ENCODE measurements at places on chromosomes 1 and 21.

DNA sequence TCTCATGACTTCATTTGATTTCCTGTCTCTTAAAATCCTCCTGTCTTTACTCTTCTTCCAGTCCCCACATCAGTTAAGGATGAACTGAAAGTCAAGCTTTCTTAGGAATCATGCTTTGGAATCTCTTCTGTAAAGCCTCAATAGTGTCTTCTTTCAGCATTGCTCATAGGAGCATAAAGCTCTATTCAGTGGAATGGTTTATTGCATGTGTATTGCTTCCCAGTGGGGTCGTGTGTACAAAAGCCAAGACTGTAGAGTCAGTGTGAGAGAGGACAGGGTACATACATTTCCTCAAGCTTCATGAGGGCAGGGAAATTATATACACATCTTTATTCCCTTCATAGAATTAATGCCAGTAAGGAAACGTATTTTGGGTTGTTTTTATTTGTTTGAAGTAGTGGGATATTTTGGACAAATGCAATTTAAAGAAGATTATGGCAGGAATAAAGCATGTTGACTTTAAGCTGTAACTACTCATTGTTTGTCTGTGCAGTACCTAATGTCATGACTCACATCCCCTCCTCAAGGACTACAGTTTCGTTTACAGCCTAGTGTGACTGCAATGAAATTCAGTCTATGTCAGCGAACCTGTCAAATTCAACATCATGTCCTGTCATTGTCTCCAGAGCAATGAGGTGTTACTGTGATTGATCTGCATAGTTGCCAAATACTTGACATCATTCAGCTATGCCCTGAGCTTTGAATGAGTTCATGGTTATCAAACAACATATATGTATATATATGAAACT lies 2164.2 kb downstream of the NCAM2 start:
- no peaks in the 10 kb centered on the region for H3K4me1 ChIP-seq
- no peak overlapping the region for H3K27ac ChIP-seq
- no peaks in the 10 kb centered on the region for H3K27me3 ChIP-seq

DNA sequence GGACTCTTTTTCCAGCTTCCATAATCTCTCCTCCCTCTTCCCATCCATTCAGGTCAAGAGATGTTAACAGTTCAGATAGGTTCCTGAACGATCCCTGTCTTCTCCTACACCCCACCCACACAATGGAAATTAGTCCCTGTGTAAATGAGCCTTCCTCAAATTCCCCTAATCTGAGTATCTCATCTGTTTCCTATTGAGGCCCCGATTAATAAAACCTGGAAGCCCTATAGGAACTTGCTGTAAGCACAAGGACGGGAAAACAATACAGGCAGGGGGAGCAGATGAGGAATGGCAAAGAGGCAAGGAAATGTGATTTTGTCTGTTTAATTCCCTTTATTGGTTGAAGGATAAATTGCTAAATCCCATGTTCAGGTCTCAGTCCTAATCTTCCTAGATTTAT lies 7.1 kb upstream of the GPX7 start:
- no peak for DNase-seq
- no peak overlapping the region for H3K27ac ChIP-seq
- H3K27me3 ChIP-seq: no peaks in the 10 kb centered on the region
- no peak overlapping the region for H3K4me3 ChIP-seq

GRCh38 chr1:13732971-13733667 lies 33.1 kb downstream of the PRDM2 start:
- no peaks in the 10 kb centered on the region for H3K36me3 ChIP-seq
- no peak overlapping the region for H3K4me3 ChIP-seq
- no peak overlapping the region for H3K27ac ChIP-seq
- H3K27me3 ChIP-seq: no peaks in the 10 kb centered on the region
- H3K4me1 ChIP-seq: no peaks in the 10 kb centered on the region
- no peak for DNase-seq

DNA sequence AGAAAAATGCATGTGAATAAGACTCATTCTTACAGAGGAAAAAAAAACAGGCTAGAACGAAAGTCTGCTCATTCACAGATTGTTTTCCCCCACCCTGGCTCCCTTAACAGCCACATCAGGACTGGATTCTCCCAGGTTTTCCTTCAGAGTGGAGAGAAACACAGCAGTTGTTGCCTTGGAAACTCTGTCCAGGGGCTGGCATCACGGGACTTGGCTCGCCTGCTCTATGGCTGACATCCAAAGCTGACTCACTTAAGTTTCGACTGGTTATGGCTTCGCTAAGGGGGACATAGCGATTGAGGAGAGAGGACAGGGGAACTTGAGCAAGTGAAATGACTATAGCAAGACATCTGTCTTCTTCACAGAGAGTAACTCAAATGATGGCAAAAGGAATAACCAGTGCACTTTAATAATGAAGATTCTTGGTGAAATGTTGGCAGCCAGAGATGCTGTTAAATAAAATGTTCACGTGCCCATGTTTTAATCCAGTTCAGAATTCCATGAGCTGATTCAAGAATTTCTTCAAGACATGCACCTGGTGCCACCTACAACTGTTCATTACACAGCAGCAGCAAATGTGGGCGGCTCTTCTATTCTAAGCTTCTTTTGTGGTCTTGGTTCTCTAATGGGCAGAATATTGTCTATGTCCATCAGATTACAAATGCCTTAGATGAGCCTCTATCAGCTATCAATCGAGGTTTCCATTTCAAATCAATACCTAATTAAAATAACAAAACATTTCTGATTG lies 21.8 kb downstream of the MIS18A start:
- no peaks in the 10 kb centered on the region for H3K27me3 ChIP-seq
- DNase-seq: peak; percentile 82
- peak overlapping the region; percentile 65 for H3K27ac ChIP-seq
- H3K4me3 ChIP-seq: no peak overlapping the region

DNA sequence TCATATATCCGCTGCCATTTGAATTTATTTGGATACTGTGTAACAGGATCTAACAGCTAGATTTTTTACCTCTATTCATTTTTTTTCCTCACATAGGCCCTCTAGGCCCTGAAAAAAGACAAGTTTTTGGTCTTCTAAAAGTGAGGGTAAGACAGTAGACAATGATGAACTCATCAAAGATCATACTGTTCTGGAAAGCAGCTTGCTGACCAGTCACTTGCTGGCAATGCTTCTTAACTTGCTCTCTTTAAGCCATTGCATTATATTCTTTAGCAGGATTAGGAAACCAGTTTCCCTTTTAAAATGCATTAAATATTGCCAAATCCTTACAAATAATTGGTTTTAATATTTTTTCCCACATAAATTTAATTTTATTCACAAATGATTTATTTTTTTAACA lies 65.5 kb downstream of the SYT14 start:
- no peak for DNase-seq
- no peak overlapping the region for H3K27ac ChIP-seq
- no peaks in the 10 kb centered on the region for H3K4me1 ChIP-seq
- H3K4me3 ChIP-seq: no peak overlapping the region
- H3K36me3 ChIP-seq: no peaks in the 10 kb centered on the region
- H3K27me3 ChIP-seq: no peaks in the 10 kb centered on the region

- H3K27ac ChIP-seq: no peak overlapping the region
- peaks cover 10% of the 10 kb centered on the region for H3K4me1 ChIP-seq
- no peak overlapping the region for H3K4me3 ChIP-seq
Observed at GRCh38 chr1:111751906-111752575, 3.7 kb upstream of the DDX20 start.

DNA sequence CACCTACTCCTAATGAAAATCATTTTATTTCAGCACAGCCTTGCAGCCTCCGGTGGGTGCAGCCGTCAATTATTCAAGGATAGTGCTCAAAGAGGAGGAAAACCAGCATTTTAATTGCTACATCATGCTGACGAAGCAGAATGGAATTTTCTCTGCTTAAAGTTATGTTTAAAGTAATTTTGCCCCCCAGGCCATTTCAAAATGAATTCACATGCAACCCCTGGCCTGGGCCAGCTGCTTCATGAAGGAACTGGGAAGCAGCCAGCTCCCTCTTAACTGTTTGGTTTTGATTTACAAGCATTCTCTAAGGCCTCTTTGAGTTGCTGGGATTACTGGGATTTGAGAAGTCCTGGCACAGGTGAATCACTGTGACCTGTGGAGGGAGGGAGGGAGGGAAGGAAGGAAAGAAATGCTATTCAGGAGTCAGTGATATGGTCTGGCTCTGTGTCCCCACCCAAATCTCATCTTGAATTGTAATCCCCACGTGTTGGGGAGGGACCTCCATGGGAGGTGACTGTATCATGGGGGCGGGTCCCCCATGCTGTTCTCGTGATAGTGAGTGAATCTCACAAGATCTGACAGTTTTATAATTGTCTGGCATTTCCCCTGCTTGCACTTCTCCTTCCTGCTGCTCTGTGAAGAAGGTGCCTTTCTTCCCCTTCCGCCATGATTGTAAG lies 66.0 kb downstream of the PGBD5 start:
- no peak overlapping the region for H3K27ac ChIP-seq
- DNase-seq: no peak
- H3K4me1 ChIP-seq: no peaks in the 10 kb centered on the region
- H3K36me3 ChIP-seq: peaks cover 19% of the 10 kb centered on the region
- no peak overlapping the region for H3K4me3 ChIP-seq

DNA sequence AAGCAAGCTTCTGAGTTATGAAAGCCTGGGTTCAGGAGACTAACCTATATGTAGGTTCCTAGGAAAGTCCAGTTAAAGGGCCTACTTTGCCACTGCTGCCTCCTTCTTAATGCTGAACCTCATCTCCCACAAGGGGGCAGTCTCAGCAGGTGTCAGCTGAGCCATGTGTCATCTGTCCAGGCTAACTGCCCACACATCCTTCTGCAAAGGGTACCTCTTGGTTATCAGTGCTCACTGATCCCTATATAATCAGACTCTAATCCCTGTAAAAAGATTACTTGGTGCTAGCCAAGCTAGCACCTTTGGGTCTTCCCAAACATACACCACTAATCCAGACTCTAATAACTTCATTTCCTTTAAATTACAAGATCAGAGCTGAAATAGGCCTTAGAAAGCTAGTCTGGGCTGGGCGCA lies 9.0 kb downstream of the PRDX1 start:
- no peaks in the 10 kb centered on the region for H3K27me3 ChIP-seq
- H3K36me3 ChIP-seq: peaks cover 63% of the 10 kb centered on the region
- H3K4me3 ChIP-seq: no peak overlapping the region
- H3K27ac ChIP-seq: no peak overlapping the region
- H3K4me1 ChIP-seq: peaks cover 31% of the 10 kb centered on the region

DNA sequence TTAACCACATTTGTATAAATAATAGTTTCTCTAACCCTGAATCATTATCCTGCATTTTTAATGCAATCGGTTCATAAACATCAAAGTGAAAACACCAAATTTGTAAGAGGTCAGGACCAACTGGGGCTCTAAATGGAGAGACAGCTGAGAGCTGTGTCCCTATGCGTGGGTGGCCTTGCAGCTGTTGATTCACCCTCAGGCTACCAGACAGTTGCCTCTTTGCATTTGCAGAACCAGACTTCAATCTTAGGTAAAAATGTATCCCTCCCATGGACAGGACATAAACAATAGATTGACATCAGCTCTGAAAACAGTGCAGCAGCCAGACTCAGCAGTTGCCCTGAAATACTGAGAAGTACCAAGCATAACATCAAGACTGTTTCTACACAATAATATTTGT lies 8.8 kb upstream of the TGFB2 start:
- no peaks in the 10 kb centered on the region for H3K27me3 ChIP-seq
- H3K4me1 ChIP-seq: no peaks in the 10 kb centered on the region
- no peak overlapping the region for H3K4me3 ChIP-seq
- no peak for DNase-seq
- H3K36me3 ChIP-seq: no peaks in the 10 kb centered on the region

DNA sequence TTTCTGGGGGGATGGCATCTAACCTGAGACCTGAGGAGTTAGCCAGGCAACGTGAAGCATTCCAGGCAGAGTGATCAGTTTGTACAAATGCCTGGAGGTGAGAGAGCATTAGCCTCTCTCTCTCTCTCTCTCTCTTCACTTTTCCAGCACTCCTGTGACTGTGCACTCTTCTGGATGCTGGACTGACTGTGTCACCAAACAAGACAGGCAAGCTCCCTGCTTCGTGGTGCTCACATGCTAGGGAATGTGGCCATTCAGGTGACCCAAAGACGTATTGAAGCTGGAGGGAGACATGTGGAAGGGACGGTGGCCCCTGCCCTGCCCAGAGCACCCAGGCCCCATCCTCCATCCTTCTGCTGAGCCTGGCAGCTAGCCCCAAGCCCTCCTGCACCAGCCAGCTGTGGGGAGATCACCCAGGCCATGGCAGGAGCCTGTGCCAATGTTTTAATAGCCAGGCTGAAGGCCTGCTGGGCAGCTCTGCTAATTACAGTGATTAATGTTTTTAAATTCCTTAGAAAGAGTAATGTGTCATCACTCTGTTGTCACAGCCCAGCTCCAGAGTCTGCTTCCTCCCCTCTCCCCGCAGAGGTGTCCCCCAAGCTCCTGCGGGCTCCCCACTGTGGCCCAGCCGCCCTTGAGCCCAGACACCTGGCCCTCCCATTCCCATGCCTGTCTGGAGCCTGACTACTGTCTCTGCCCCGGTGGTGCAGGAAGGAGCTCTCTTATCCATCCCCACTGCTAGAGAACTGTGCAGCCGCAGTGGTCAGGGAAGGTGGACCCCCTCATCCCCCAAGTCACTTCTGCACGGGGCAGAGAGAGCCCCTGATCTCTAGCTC lies 48.9 kb downstream of the UBIAD1 start:
- H3K27me3 ChIP-seq: no peaks in the 10 kb centered on the region
- H3K36me3 ChIP-seq: no peaks in the 10 kb centered on the region
- no peak for DNase-seq
- no peak overlapping the region for H3K4me3 ChIP-seq
- peaks cover 38% of the 10 kb centered on the region for H3K4me1 ChIP-seq

DNA sequence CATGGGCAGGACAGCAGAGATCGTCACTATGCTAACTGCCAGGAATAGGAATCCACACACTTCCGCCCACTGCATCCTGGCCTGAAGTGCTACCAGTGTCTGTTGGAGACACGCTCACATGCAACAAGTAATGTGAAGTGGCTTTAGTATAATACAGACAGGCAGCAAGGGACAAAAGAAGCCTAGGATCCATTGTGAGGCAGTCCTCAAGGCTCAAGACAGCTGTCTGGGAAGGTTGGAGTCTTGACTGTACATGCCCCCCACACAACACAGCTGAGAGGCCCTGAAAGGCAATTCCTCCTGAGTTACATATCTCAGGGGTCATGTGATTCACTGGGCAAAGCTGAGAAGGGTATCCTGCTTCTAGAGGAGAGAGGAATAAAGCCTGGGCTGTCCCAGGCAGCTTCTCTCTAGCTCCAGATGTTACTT lies 39.9 kb upstream of the CD1D start:
- no peaks in the 10 kb centered on the region for H3K27me3 ChIP-seq
- peaks cover 15% of the 10 kb centered on the region for H3K4me1 ChIP-seq
- H3K36me3 ChIP-seq: no peaks in the 10 kb centered on the region
- no peak for DNase-seq
